T follicular helper cell (primary cell): ENCODE measurements at places on chromosomes 13 and 19.
A peak's percentile ranks its signal among the peaks of the same experiment; 100 is the strongest.

DNA sequence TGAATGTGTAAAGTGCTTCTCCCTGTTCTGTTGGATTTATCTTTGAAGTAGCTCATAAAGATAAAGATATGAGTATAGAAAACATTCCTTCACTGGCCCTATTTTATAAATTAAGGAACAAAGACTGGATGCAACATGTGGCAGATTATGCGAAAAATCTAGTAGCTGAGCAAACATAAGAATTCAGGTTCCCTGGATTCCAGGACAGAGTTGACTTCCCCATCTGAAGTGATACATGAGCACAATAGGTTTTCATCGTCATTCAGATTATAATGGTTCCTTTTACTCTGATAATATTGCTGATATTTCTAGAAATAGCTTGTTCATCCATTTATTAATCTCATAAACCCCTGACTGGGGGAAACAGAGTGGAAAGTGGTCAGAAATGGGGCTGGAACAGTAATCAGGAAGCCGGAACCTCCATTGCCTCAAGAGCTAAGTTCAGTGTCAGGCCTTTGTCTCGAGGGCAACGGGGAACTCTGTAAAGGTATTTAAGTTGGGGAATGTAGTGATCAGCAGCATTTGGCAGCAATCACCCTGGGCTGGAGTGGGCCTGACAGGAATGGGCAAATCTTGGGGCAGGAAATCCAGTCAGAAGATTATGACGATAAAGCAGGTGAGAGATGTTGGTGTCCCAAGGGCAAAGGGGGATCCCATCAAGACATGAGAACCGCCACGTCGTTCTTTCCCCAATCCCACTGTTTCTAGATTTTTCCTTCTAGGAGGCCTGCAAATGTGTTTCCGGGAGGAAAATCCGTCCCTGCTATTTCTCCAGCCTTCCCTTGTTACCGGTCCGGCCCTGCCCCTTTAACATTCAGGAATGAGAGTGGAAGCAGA, 232.5 kb upstream of the SERP2 start:
- no peak for DNase-seq

DNA sequence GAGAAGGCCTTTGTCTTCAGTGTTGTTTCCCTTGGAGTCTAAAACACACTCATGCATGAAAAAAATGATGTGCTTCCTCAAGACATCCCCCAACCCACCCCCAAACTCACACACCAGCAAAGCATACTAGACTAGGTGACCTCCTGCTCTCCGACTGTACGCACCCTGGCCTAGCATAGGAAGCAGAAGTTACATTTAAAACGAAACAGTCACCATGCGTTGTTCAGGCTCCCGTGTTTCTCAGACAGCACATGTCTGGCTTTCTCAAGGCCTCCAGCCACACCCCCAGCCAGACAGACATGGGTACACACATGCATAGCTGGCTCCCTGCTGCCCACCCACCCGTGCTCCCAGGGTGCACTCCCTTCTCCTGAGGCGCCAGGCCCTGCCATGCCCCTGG, 28.7 kb upstream of the C1QTNF9 start:
- no peak for DNase-seq

GRCh38 chr13:22194106-22194805, 523.4 kb downstream of the FGF9 start:
- DNase-seq, result no peak

GRCh38 chr13:41568143-41568971, 111.0 kb downstream of the RGCC start:
- no peak for DNase-seq

DNA sequence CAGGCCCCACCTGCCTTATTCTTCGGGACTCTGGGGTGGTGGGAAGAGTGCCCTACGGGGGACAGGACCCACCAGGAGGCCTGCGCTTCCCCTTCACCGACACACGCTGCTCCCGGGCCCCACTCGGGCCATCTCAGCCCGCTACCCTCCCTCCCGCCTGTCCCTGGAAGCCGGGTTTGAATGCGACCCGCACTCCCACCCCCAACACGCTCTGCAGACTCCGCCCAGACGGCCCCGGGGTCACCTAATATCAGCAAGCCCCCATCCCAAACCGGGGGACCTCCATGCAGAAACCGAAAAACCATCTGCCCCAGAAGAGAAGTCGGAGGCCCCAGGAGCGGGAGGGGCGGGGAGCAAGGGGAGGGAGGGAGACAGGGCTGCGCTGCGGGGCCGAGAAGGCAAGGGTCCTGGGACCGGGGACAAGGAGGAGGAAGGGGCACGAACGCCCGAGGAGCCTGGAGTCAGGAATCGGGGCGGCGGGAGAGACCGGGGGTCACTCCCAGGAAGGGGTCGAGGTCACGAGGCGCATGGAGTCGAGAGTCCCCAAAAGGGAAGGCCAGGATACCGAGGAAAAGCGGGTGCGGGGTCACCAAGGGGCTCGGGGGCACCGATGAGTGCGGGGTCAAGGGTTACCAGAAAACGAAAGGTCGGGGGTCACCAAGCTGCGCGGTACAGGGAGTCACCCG, 766 bp downstream of the SBNO2 start:
- no peak for DNase-seq

DNA sequence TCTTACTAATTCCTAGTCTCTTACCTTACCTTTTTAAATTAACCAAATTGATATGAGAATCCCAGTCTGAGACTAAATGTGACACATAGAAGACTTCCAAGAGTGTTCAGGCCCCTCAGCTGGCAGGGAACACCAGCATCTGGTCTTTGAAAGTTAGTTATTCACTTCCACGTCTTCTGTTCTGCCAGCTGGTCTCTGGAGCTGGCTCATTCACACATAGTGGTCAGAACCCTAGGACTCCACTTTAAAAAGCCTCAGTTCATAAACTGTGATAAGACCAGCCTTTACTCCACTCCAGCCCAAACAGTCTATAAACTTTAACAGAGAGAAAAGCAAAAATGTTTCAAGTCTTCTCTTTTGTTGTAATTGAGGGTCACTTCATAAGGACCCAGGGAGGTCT, 263.0 kb downstream of the DCT start:
- DNase-seq, result no peak

GRCh38 chr13:47945738-47946137, 55.3 kb downstream of the SUCLA2 start:
- DNase-seq, result no peak

- no peak for DNase-seq
Observed at GRCh38 chr19:6527893-6528543, 2.8 kb upstream of the TNFSF9 start.

DNA sequence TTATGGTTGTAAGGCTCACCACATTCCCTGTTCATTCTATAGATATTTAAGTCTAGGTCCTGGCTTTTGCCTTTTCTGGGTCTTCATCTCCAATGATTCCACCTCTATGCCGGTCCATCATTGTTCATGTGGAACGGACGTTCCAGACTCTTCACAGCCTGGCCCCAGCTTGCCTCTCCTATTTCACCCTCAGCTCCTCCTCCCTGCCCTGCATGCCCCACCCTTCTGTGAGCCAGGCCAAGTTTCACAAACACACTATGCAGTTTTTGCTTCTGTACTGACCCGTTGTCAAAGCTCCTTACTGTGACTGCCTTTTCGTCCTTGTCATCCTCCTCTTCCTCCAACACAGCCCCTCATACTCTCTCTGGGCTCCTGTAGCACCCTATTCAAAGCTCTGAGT, 31.3 kb downstream of the TEX26 start:
- no peak for DNase-seq

DNA sequence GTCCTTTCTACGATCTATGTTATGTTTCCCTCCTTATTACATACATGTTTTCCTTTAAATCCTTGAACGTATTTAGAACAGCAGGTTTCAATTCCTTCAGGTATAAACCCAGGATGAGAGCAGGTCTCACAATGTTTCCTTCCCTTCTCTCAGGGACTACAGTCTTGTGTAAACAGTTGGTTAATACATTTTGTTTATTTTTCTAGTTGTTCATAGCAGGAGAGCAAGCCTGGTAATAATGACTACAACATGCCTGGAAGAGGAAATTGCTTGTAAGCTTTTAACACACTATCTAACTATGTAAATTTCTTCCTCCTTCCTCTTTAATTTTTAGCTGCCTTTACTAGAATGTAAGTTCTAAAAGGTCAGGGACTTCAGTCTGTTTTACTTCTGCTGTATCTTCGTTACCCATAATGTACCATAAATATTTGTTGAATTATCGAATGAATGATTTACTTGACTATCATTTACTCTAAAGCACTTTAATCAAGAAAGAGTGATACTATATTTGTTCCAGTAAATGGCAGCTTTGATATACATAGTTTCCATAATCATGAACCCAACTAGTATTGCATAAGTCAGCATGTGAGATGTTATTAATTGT, 28.9 kb upstream of the TNFRSF19 start:
- DNase-seq, result no peak

DNA sequence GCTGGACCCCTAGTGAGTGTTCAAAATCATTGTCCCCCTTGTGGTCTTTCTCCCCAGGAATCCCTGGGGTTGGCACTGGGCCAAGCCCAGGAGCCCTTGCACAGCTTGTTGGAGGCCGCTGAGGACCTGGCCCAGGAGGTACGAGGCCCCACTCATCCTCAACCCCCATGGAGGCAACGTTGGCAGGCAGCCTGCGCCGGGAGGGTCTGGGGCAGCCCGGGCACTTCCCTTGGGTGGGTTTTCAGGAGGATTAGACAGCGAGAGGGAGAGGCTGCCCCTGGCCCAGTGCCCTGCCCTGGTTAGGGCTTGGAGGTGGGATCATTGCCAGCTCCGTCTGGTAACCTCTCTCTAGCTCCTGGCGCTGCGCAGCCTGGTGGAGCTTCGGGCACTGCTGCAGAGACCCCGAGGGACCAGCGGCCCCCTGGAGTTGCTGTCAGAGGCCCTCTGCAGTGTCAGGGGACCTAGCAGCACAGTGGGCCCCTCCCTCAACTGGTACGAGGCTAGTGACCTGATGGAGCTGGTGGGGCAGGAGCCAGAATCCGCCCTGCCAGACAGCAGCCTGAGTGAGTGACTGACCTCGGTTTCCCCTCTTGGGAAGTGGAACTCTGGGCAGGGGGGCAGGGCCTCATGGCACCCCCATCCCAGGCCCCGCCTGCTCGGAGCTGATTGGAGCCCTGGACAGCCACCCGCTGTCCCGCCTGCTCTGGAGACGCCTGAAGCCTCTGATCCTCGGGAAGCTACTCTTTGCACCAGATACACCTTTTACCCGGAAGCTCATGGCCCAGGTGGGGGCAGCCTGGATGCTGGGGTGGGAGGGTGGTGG, 3.0 kb downstream of the ABCA7 start:
- DNase-seq, result no peak

DNA sequence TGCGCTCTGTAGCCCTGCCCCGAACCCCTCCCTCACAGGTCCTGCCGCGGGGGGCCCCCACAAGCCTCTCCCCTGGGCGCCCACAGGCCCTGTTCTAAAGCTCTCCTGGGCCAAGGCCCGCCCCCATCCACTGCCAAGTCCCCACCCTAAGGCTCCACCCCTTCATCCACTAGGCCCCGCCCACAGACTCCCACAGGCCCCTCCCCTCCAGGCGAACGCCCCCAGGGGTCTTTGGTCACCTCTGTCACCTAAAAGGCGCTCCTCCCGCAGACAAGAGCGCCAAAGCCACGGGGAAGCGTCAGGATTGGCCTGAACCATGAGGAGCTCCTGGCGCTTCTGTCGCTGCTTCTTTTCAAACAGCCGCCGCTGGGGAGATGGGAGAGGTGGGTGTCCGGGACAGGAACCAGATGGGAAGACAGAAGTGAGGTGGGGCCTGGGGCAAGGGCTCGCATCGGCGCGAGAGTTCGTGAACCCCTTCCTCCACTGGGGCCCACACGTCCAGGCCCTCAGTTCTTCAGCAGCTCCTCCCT, 2.3 kb downstream of the TULP2 start:
- DNase-seq, result no peak

DNA sequence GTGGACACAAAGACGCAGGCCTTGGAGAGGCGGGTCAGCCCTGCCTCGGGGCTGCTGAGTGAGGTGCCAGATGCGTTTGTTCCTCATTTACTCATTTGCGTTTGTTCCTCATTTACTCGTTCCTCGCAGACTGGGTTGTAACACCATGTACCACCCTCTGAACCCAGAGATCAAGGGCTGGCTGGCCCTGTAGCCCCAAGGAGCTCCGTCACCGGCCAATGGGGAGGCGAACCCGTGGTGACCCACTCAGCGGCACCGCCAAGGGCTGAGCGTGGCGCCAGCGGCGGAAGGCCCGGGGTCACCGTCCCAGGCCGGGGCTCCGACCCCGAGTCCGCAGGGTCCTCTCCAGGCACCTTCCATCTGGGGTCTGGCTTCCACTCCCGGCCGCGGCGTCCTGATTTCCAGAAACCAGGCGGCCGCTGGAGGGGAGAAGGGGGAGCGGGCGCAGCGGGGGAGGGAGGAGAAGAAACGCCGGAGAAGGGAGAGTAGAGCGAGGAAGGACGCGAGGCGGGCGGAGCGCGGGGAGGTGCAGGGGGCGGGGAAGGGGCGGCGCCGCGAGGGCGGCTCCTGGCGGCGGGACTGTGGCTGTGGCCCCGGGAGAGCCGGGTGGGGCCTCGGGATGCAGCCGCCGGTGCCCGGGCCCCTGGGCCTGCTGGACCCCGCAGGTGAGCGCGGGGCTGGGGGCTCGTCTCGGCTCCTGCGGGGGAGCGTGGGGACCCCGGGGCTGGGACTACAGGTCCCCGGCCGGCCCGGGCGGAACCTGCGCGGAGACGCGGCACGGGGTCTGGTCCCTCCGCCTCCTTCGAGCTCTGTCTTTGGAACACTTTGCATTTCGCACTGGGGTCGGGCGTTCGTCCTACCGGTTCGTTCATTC, at the start of gene TMEM255B:
Gene TMEM255B (plus strand): TSS at position 576 of the 874 bp plus-strand sequence. CDS start 44 bp downstream, at position 620.
- DNase-seq, result peak; percentile 62

DNA sequence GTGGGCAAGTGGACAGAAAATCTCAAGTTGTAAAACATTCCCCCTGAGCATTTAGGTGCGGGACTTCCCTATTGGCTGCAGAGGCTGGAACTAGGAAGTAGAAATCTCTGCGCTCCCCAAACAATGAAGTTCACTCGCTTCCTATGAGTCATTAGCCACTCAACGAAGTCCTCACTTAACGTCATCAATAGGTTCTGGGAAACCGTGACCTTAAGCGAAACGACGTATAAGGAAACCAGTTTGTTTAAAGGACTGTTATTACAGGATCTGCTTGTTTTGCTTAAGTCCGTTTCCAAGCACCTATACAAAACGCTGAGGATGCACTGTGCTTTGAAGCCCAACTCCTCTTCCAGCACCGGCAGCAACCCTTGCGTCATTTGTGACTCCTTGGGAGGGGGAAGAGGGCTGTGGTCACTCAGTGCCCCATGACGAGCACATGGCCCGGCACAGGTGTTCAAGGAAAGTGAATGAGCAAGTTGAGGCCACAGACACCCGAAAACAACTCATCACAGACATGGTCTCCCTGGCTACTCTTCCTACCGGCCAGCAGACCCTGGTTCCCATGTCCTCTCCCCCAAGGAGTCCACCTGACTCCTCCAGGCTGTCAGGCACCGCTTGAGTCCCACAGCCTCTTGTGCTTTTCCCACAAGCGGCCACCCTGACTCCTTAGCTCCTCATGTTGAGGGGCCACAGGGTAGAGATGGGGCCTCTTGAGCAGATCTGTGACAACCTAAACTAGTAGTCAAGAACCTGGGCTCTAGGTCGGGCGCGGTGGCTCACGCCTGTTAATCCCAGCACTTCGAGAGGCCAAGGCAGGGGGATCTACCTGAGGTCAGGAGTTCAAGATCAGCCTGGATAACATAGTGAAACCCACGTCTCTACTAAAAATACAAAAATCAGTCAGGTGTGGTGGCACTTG, 4.8 kb downstream of the RPS16 start:
- peak; percentile 50 for DNase-seq

- DNase-seq, result no peak
Observed at GRCh38 chr19:5397804-5398692, 57.2 kb upstream of the ZNRF4 start.

- no peak for DNase-seq
Observed at GRCh38 chr13:50645092-50645491, 198.4 kb downstream of the DLEU7 start.
